ENCODE measurements at places on chromosomes 5 and 9.

GRCh38 chr5:58751222-58751837 is 168.5 kb downstream of the RAB3C start:
- no peak for DNase-seq

DNA sequence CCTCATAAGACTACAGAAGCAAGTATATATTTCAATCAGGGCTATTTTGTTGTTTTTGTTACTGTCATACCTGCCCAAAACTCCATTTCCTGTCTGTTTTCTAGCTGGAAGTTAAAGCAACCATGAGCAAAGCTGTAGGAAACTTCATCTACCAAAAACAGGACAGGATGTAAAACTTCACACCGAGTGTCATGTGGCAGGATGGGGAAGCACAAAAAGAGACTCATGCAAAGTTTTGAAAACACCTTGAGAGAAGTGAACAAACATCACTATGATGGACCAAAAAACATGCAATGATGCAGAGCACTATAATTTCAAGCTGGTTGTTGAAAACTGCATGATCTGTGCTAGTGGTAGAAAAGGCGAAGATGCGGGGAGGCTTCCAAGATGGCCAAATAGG is 6.3 kb upstream of the GZMA start:
- no peak for DNase-seq

DNA sequence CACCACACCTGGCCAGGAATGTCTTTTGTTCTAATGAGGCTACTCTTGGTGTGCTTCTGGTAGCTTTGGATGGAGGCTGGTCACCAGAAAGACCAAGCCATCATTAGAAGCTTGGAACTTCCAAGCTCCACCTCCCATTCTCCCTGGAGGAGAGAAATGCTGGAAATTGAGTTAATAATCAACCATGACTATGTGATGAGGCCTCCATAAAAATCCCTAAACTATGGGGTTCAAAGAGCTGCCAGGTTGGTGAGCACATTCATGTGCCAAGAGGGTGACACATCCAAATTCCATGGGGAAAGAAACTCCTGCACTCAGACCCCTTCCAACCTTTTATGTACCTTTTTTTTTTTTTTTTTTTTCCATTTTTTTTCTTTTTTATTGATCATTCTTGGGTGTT is 105.5 kb upstream of the SPATA31C2 start:
- DNase-seq: no peak

- no peak for DNase-seq
Measured at GRCh38 chr5:32249668-32250067, 63.1 kb downstream of the MTMR12 start.

GRCh38 chr5:111366388-111366787 is 142.2 kb downstream of the CAMK4 start:
- DNase-seq: no peak

- no peak for DNase-seq
Measured at GRCh38 chr5:127802477-127802865, 99.3 kb downstream of the CCDC192 start.

GRCh38 chr9:135699440-135699839 is at the start of gene SOHLH1:
Gene SOHLH1 (minus strand): TSS chr9:135699481. CDS start chr9:135699467, 14 bp downstream.
- no peak for DNase-seq

- no peak for DNase-seq
Measured at GRCh38 chr5:110736753-110737152, 2.1 kb upstream of the SLC25A46 start.

DNA sequence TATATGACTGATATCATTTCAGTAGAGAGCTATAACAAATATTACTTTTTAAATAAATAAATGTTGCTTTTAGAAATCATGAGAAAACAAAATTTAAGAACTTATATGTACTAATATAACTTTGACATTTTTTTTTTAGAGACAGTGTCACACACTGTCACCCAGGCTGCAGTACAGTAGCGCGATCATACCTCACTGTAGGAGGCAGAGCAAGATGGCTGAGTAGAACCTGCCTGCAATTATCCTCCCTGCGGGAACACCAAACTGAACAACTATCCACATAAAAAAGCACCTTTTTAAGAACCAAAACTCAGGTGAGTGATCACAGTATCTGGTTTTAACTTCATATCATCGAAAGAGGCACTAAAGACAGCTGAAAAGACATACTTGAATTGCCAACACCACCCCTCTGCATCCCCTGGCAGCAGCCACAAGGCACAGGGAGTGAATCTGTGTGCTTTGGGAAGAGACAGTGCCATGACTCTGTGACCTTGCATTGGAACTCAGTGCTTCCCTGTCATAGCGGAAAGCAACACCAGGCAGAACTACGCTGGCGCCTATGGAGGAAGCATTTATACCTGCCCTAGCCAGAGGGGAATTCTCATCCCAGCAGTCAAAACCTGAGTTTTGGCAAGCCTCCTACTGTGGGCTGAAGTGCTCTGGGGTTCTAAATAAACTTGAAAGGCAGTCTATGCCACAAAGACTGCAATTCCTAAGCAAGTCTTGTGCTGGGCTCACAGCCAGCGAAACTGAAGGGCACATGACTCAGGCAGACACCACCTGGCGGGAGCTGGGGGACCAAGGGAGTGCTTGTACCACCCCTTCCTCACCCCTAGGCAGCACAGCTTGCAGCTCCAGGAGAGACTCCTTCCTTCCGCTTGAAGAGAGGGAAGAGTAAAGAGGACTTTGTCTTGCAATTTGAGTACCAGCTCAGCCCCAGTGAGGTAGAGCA is 142.7 kb downstream of the FBXL17 start:
- DNase-seq: no peak

- no peak for DNase-seq
Measured at GRCh38 chr5:1406681-1407640, 38.3 kb downstream of the SLC6A3 start.

DNA sequence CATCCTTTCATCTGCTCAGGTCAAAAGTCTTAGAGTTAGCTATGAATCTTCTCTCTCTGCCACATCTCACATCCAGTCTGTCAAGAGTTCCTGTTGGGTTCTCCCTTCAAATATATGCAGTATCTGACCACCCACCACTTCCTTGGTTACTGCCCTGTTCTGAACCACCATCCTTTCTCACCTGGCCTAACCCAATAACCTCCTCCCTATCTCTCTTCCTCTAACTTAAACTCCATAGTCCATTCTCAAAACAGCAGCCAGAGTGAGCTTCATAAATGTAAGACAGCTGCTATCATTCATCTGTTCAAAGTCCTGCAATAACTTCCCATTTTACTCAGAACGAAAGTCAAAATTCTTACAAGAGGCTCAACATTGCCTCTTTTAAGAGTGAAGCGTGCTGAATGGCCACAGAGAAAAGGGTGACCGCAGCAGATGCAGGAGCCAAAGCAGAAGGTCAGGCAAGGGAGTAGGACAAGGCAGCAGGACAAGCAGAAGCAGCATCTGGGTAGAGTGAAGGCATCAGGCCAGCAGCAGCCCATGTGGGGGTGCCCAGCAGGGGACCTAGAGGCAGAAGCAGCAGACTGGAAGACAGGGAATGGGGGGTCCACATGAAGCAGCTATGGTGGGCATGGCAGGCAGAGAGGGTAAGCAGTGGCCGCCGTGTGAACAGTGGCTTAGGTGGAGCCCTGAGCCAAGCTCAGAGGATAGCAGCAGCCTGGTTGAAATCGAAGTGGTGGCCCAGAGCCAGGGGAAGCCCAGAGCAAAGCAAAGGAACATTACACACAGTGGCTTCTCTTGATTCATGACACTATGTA is 39.3 kb upstream of the CDC42SE2 start:
- no peak for DNase-seq

GRCh38 chr5:86760661-86761060 is 142.9 kb downstream of the COX7C start:
- no peak for DNase-seq

- DNase-seq: no peak
Measured at GRCh38 chr9:88742905-88743304, 207.9 kb downstream of the NXNL2 start.

- DNase-seq: no peak
Measured at GRCh38 chr9:74772121-74772520, 115.6 kb downstream of the TRPM6 start.

DNA sequence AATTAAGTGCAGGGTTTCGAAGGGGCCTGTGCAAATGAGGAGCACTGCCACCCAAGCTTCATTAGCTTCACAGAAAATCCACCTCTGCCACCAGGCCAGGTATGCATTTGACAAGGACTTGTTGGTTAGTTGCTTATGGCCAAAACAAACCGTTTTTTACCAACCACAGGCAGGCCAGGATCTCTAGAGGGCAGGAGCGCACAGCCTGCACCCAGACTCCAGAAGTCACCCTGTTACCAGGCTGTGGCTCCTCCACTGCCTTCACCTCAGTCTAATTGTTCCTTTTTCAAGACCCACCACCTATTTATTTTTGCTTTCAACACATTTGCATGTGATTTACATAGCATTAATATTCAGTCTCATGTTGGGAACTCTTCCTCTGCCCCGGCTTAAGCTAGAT is 78.3 kb upstream of the HSPA9 start:
- DNase-seq: no peak

DNA sequence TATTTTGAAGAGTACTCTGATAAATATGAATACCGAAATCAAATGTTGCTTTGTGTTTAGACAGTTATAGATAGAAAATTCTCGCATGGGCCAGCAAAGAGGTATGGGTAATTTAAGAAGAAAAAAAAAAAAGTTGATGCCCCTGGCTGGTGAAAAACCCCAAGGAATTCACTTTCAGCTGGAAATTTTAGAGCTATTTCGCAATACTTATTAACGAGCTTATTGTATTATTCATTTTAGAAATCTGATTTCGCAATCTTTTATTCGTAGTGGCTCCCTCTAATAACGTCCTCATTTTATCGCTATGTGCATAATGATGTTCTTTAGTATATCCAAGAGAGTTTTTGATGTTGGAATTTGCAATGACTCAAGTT is 18.5 kb upstream of the FER start:
- DNase-seq: no peak

DNA sequence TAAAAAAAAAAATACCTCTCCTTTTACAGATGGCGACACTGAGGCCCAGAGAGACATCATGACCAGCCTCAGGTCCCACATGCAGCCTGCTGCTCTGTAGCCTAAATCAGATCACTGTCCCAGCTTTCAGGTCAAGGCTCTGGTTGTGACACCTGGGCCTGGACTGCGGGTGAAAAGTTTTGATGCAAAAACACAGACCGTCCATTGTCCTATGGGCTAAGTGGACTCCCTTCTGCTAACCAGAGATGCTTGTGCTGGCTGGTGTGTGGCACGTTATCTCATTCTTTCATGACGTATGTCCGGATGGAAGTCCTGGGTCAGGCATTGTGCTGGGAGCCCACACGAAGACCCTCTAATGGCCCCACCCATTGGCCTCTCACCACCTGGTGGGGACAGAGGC is 7.8 kb downstream of the NEK6 start:
- DNase-seq: no peak

- DNase-seq: no peak
Measured at GRCh38 chr9:115900698-115901097, 252.9 kb upstream of the PAPPA start.

DNA sequence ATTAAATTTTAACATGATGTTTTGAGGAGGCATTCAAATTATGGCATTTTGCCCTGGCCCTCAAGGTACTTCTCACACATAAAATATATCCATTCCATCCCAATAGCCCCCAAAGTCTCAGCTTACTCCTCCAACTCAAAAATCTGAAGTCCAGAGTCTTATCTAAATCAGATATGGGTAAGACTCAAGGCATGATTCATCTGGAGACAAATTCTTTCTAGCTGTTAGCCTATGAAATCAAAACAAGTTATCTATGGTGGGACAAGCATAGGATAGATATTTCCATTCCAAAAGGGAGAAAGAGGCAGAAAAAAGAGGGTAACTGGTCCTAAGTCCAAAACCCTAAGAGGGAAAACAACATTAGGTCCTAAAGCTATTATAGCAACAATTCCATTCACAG is 408.4 kb downstream of the ZNF608 start:
- DNase-seq: no peak

DNA sequence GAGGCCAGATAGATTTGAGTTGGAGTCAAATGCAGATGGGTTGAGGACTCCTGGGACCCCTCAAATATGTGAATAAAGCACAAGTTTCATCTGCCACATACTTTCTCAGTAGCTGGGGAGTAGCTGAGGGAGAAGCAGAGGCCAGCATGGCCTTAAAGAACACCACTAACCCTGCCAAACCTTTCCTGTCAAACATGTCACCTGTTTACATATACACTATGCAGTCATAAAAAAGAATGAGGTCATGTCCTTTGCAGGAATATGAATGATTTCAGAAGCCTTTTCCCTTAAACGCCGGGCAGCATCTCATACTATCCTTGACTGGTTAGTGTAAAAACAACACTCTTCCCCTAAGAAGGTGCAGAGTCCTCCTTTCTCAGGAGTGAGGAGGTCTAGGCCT is 25.2 kb upstream of the HSD17B4 start:
- no peak for DNase-seq

DNA sequence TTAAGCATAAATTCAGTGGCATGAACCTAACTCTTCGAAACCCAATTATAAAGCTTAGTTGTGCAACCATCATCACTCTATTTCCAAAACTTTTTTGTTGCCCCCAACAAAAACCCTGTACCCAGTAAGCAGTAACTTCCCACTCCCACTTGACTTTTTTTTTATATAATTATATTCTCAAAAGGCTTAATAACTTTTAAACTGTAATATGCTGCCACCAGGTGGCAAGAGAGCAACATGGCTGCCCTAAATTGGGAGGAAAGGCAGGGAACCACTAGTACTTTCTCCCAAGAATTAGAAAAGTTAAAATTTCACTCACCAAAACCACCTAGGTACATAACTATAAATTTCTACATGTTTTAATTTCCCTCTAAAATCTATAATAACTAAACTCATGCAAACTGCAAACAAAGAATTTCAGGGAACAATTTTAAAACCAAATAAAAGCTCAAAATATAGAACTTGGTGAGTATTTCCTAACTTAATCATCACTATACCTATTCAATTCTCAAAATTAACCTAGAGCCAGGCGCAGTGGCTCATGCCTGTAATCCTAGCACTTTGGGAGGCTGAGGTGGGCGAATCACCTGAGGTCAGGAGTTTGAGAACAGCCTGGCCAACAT is 50.2 kb upstream of the RNF38 start:
- DNase-seq: no peak

DNA sequence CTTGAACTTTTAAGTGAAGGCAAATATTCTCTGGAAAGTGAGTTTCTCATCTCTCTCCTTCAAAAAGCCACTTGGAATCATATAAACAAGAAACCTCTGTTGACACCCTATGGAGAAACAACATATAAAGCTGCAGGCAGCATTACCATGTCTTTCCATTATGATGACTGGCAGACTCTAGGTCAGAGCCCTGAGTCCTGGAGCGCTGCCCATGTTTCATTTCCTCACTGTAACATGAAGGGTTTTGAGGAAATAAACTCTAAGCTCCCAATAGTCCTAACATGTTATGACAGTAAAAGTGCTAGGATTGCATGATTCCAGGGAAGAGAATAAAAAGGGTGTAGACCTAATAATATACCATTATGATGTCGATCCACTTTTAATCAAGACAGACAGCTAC is 220.6 kb downstream of the CTNND2 start:
- DNase-seq: no peak
